ENCODE measurements at places on chromosomes 16 and 17.
A peak's percentile ranks its signal among the peaks of the same experiment; 100 is the strongest.

DNA sequence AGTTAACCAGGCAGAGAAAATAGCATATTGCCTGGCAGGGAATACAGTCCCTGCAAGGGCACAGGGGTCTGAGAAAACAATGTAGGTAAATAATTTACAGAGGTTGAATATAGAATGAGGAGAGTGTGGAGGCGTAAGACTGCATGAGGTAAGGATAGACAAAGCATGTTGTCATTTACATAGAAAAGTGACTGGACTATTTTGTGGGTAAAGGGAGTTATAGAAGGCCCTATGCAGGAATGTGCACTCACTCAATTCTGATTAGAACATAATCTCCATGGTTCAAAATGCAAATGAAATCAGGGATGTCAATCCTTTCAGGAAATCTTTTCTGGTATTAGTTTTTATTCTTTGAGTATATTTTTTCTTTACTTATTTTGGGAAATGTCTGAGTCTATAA lies 285.7 kb upstream of the SALL1 start:
- no peak for DNase-seq

DNA sequence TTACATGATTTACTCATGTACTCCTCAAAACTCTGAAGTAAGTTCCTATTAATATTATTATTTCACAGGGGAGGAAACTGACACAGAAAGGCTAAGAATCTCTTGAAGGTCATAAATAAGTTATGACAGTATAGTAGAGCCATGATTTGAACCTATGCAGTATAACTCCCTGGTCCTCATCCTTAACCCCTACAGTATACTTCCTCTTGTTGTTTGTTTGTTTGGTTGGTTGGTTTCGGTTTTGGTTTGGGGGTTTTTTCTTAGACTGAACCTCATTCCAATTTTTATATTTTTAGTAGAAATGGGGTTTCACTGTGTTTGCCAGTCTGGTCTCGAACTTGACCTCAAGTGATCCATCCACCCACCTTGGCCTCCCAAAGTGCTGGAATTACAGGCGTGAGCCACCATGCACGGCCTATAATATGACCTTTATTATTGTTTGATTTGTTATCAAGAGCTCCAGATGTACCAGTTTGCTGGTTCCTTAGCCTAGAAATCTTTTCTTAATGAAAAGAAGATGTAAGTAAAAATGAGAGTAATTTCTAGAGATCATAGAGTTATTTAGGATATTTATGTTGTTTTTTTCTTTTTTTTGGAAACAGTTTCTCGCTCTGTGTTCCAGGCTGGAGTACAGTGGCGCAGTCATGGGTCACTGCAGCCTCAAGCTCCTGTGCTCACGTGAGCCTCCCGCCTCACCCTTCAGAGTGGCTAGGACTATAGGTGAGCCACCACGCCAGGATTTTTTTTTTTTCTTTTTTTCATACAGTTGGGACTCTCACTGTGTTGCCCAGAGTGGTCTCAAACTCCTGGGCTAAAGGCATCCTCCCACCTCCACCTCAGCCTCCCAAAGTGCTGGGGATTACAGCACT lies 4.8 kb downstream of the PRR11 start:
- DNase-seq, result no peak

- peak; percentile 40 for DNase-seq
These were observed 10.0 kb downstream of the PITPNC1 start for GRCh38 chr17:67386965-67387551.

- DNase-seq, result no peak
These were observed 6.9 kb upstream of the SLC13A2 start for GRCh38 chr17:28466521-28467048.

DNA sequence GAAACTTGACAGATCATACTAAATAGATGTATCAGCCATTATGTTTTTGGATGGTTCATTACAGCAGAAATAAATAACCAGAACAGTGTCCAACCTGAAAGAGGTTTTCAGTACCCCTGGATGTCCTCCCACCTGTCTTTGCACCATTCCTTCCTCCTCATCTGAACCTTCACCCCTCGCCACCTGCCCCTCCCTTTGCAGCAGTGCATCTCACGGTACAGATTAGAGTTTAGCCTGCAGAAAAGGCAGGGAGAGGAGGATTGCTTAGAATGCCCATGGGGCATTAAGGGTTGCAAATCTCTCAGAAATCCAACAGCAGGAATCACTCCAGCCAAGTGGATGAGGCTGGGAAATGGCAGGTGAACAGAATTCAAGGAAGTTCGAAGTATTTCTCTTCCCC lies 155.0 kb downstream of the HS3ST2 start:
- DNase-seq, result no peak

GRCh38 chr17:41571561-41572434 lies at the start of gene KRT9:
Gene KRT9, minus strand, starts transcription at chr17:41572059. Its CDS starts 67 bp downstream, at chr17:41571992.
- no peak for DNase-seq

DNA sequence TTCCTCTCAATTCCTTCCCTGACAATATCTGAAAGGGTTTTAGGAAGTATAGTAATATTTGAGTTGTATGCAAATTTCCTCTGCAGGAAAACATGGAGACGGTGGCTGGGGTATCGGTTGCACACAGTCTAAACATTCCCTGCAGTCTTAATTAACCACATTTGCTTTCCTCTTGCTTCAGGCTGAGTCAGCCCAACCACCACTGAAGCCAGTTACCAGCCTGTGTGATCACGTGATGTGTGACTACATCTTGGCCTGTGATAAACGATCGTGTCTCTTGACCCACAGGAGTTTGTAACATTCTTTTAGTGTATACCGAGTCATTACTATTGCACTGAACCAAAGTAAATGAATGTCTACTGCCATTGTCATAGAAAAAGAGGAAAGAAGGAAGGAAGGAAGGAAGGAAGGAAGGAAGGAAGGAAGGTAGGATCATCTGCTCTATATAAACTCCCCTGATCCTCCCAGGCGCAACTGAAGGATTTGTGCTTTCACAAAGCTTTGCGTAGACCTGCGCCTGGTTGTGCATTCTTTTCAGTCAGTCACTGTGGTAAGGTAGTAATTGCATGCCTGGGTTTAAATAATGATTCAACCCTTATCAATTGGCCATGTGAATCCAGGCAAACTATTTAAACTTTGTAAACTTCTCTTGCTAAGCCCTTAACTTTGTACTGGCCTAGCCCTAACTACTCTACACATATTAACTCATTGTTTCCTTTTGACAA lies 280.6 kb upstream of the SALL1 start:
- no peak for DNase-seq

GRCh38 chr17:46072998-46073397 lies 73.9 kb downstream of the STH start:
- peak; percentile 54 for DNase-seq

Measured in muscle of leg (tissue), 16 donors.